ENCODE measurements at places on chromosomes 3 and 15.

GRCh38 chr15:72313881-72314280 lies 6.1 kb downstream of the CELF6 start:
- DNase-seq, result no peak

- DNase-seq, result no peak
These were observed 76.2 kb downstream of the MRPL46 start for GRCh38 chr15:88391006-88391405.

DNA sequence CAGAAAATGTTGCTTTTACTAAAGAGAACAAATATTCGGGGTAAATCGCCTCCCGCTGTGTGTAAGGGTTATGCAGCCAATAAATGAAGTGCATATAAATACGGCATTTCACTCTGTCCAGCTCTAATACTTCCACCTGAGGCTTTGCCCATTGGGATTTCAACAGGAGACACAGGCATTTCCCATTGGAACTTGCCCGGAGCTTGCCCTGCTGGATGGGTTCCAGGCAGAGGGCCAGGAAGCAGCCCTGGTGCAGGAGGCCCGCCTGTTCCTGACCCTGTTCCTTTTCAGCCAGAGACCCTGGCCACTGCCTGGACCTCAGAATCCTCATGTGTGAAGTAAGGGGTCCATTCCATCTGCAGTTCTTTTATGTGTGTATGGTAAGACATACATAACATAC lies 17.4 kb upstream of the CEMIP start:
- no peak for DNase-seq

- DNase-seq, result no peak
These were observed 69.8 kb downstream of the LSM3 start for GRCh38 chr3:14248477-14248848.

DNA sequence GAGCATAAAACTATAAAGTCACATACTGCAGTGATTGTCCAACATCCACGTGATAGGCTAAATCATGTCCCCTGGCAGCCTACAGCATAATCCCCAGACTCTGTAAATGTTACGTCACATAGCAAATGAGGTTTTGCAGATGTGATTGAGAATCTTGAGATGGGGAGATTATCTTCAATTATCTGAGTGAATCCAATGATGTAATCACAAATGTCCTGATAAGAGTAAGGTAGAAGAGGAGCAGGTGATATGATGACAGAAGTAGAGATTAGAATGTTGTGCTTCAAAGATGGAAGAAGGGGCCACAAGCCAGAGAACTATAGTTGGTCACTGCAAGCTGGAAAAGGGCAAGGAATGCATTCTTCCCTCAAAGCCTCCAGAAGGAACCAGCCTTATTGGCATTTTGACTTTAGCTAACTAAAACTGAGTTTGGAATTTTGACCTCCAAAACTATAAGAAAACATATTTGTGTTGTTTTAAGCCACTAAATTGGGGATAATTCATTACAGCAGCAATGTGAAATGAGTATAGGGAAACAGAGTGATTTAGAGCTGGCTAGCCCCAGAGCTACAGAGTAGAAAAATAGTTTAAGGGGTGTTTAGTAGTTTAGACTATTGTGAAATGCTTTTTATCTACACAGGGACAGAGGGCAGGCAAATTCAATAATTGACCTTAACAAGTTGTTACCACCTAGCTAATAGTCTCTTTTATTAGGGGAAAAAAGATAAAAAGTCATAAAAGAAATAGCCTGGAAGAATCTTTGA lies 15.2 kb downstream of the SLC2A2 start:
- DNase-seq, result no peak

DNA sequence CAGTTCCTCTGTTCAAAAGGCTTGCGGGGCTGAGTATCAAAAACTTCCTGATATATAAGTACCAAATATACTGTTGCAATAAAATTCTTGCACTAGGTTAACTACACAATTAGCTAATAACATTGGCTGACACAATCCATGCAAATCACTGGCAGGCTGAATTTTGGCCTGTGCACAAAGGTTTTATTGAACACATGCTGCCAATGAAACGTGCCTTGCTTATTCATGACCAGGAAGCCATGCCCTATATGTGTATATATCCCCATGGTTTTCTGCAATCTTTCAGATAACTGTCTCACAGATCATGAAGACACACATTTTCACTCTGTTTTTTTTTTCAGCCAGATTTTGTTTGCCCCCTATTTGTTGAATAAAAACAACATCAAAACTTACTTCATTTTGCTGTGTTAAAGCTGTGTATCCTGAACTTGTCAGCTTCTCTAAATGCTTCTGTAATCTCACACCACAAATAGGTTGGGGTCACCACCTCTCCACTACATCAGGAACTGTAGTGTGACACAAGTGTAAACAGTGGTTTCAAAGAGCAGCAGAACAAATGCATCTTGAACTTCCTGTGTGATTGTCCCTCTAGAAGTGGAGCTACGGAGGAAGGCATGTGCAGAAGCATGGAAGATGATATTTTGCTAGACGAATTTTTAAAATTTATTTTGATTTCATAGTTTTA lies 920.7 kb upstream of the NR2F2 start:
- no peak for DNase-seq

GRCh38 chr3:4719046-4719501 lies 225.9 kb downstream of the ITPR1 start:
- no peak for DNase-seq

All from ascending aorta (tissue), 2 donors.